AG08395 (cell line): ENCODE measurements at places on chromosomes 13 and 19.

DNA sequence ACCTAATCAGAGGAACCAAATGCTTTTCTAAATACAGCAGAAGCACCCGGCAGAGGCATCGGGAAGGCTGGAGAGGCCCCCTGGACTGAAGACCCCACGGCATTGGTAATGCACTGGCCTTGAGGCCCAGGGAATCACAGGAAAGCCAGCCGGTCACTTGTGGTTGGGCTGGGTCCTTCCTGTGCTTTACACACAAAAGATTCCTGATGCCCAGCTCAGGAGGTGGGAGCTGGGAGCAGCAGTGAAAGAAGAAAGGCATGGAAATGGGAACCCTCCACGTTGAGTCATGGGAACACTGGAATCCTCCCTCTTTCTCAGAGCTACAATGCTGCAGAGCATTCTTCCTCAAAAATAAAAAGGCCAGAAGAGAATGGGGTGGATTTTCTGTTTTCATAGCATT lies 126.4 kb downstream of the TNFRSF19 start:
- no peak for DNase-seq

- DNase-seq = peak; percentile 3
These were observed 1520.0 kb upstream of the SLC10A2 start for GRCh38 chr13:104586051-104586746.

DNA sequence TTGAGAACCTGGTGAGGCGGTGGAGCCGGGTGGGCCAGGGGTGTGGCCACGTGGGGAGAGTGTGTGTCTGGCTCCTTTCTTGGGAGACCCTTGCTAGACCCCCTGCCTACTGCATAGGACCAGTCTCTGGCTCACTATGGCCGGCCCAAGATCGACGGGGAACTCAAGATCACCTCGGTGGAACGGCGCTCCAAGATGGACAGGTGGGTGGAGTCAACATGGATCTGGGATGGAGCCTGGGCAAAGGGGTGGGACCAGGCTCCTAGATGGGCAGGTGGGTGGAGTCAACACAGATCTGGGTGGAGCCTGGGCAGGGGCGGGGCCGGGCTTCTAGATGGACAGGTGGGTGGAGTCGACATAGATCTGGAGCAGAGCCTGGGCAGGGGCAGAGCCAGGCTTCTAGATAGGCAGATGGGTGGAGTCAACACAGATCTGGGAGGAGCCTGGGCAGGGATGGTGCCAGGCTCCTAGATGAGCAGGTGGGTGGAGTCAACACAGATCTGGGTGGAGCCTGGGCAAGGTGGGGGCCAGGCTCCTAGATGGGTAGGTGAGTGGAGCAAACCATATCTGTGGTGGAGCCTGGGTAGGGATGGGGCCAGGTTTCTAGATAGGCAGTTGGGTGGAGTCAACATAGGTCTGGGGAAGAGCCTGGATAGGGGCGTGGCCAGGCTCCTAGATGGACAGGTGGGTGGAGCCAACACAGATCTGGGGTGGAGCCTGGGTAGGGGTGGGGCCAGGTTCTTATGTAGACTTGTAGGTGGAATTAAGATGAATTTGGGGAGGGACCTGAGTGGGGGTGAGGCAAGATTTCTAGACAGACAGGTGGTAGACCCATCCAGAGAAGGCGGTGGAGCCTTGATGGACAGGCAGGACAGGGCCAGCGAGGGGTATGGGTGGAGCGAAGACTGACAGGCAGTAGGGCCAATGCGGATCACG lies 56.5 kb downstream of the VAV1 start:
- DNase-seq = no peak

DNA sequence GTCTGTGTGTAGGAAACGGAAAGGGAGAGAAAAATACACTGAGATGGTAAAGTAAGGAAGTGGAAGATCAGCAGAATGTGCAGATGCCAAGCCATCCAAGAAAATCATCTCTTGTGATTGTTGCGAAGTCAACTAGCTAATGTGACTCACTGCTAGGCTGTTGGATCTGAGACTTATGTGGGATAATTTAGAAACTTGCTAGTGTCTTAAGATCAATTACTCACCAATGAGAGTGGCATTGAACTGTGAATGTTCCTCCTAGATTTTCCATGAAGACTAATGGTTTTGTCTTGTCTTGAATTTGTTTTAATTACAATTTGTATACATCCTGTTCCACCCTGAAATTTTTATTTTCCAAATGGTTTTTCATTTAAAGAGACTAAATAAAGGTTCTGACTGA lies 771.6 kb downstream of the EFNB2 start:
- no peak for DNase-seq

- no peak for DNase-seq
These were observed 39.3 kb downstream of the ZNF45 start for GRCh38 chr19:43895727-43896308.

DNA sequence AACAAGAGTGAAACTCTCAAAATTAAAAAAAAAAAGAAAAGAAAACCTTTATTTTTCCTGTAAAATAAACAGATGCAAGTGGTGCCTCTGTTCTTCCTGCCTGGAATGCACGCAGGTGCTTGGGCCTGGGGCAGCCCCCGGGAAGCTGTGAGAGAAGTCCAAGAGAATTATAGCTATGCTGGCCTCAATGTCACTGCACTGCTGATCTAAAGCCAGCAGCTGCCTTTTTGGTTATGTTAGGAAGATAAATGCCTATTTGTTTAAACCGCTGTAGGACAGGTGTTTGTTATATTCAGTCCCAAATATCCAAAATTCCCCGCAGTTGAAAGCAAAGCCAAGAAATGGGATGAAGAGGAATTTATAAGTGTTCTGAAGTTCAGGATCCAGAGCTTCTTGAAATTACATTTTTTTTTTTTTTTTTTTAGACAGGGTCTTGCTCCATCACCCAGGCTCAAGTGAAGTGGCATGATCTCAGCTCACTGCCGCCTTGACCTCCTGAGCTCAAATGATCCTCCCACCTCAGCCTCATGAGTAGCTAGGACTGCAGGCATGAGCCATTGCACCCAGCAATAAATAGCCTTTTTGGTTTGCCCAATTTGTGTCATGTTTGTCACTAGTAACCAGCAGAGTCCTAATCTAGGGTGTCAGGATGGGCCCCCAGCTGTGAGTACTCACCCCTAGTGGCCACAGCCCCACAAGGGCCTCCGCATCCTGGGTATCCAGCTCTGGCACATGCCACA lies 2.2 kb downstream of the RINL start:
- DNase-seq = no peak

GRCh38 chr19:1512671-1513498 lies at the start of gene ADAMTSL5:
Gene ADAMTSL5 (minus strand): TSS chr19:1513019. CDS start chr19:1510943, 2,076 bp downstream.
- peak; percentile 82 for DNase-seq

DNA sequence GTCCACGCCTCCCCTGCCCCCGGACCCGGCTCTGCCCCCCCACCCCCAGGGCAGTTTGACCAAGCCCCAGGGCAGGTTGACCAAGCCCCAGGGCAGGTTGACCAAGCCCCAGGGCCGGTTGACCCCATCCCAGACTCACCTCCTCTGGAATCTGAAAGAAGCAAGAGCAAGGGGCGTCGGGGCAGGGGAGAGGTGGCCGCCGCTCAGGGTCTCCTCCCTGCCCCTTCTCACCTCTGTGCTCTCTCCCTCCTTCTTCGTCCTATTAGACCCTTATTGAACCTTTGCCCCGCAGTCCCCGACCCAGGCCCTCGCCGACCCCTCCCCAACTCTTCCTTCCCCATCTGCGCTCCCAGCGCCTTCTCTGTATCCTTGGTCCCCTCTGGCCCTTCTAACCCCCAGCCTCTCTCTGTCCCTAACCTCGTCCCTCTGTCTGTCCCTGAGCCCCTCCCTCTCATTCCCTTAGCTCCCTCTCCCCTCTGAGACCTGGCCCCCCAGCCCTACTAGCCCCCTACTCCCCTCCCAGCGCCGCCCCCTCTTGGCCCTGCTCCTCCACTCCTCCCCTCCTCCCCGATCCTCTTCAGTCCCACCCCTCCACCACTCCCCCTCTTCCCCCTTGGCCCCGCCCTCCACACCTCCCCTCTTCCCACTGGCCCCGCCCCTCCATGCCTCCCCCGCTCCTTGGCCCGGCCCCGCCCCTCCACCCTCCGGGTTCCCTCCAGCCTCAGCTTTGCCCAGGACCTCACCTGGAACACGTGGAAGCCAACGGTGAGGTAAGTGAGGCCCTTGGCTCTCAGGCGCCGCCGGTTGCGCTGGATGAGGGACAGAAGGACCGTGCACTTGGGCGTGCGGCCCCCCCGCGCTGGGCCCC lies 7.6 kb downstream of the CAPN12 start:
- peak; percentile 44 for DNase-seq

- no peak for DNase-seq
These were observed 62.4 kb upstream of the GJB6 start for GRCh38 chr13:20294497-20294896.

GRCh38 chr19:11704626-11705025 lies 34.1 kb downstream of the ZNF823 start:
- no peak for DNase-seq

- no peak for DNase-seq
These were observed 13.8 kb downstream of the DDX39A start for GRCh38 chr19:14405380-14405757.

- DNase-seq = no peak
These were observed 67.7 kb upstream of the USP29 start for GRCh38 chr19:57052081-57052480.

- DNase-seq = no peak
These were observed 22.8 kb upstream of the GAS6 start for GRCh38 chr13:113886561-113887112.
